H1 (cell line): ENCODE measurements at places on chromosomes 13 and 19.

DNA sequence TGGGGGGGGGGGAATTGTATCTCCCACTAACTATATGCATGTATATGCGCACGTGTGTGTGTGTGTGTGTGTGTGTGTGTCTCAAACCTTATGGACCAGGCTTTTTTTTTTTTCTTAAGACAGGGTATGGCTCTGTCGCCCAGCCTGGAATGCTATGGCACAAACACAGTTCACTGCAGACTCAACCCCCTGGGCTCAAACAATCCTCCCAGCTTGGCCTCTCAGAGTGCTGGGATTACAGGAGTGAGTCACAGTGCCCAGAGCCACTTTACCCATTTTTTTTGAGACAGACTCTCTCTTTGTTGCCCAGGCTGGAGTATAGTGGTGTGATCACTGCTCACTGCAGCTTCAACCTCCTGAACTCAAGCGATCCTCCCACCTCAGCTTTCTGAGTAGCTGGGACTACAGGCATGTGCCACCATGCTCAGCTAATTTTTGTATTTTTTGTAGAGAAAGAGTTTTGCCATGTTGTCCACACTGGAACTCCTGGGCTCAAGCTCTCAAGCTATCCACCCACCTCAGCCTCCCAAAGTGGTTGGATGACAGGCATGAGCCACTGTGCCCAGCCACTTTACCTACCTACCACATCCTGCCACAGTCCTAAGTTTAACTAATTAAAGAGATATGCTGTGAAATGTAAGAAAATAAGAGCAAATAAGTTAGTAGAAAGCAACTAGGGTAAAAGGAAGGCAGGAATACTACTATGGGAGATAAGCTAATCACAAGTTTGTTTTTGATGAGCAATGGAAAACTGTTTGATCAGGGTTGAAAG lies 2.4 kb downstream of the ZMYM5 start:
- DNase-seq = no peak

DNA sequence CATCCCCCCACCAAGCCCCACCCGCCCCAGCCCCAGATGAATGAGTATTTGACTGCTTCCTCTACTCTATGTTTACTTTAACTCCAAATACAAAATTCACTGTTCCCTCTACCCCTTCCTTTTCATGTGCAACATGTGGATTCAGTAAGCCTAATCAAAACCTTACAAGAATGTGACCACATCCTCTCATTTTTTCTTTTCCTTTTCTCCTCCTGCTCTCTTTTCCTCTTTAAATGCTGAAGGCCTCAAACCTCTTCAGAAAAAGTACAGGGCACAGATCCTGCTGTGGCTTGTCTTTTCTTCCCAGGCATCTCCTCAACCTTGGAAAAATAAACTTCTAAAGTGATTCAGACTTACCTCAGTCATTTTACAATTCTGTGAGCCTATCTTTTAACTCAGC lies 119.0 kb downstream of the MYCBP2 start:
- DNase-seq = no peak

DNA sequence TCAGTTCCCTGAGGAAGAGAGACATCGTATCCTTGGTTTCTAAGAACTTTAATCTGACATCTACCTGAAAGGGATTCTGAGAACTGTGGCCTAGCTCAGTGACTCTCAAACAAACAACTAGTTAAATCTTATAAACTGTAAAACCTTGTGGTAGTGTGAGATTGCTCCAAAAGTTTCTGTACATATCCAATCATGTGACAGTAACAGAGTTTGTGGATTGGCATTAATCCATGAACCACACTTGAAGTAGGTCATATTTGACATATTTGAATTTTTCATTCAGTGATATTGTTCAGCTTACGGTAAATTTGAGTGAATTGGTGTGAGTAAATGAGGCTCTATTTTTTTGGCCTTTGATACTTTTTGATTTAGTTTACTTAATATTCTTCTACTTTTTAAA lies 15.0 kb downstream of the TDRD3 start:
- no peak for DNase-seq

DNA sequence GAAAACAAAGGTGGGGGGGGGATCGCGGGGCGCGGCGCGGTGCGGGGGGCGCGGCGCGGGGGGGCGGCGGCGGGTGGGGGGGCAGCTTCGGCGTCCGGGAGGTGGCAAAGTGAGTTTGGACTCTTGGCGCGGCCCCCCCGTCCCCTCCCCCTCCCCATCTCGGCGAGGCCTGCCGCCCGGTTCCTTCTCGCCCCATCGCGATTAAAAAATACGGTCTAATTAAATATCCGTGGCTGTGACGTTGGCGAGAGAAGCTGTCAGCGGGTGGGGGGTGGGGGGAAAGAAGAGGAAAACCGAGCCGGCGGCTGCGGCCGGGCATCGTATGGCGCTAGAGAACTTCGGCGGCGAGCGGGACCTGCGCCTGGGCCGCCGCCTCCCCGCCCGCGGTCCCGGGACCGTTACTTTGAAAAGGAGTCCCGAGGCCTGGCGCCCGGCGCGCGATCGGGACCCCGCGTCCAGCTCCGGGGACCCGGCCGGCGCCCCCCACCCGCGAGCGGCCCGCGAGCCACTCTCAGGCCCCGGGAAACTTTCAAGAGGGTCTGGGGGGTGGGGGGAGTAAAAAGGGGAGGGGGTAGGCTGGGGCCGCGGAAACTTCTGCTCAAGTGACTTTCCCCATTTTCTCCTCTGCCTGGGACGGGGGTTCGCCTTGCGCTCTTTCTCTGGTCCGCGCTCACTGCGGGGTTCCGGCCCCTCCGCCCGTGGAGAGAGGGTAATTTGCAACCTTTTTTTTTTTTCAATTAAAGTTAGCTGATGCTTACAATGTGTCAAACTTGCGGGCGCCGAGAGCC lies 146.3 kb upstream of the ZNF536 start:
- DNase-seq = no peak

- DNase-seq = no peak
These were observed 55.4 kb upstream of the GTF2F2 start for GRCh38 chr13:45064889-45065288.

- DNase-seq = no peak
These were observed 118.0 kb upstream of the POSTN start for GRCh38 chr13:37716420-37717195.

DNA sequence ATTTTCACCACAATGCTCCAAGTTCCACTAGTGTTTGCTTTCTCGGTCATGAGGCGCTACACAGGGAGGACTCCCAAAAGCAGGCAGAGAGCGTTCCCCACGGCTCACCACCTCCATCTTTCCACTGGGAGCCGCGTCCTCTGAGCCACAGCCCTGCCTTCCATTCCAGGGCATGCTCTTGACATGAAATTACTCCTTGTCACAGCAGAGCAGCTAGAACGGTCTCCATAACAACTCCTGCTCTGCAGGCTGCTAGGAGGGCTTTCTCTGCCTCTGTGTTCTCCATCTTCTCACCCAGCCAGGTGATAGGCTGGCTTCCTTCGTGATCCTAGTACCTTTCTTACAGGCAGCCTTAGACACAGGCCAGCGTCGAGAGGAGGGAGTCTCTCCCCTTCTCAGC lies 171.8 kb upstream of the UBL3 start:
- DNase-seq = no peak

GRCh38 chr19:6433663-6434062 lies at the start of gene SLC25A41:
SLC25A41 (minus strand) TSS chr19:6433763; CDS start chr19:6433693, 70 bp downstream.
- DNase-seq = no peak

- DNase-seq = no peak
These were observed 167.1 kb downstream of the FGF9 start for GRCh38 chr13:21837841-21838551.

- DNase-seq = no peak
These were observed 25.1 kb downstream of the EFNA2 start for GRCh38 chr19:1310853-1311180.

DNA sequence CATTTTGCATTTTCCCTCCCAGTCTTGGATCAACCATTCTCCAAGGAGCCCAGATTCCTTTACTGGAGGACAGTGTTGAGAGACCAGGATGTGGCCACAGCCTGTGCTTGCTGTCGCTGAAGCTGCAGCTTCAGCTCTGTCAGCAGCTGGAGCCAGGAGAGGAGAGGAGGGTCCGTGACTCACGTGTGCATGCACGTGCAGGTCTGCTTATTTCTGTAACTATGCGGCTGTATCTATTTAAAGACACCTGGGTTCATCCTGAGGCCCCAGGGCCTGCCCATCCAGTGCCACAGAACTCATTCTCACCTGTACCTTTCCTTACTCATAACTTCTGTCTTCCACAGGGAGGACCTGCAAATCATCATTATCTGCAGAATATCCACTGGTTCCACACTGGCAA lies 8.2 kb upstream of the LAMP1 start:
- DNase-seq = no peak

- DNase-seq = no peak
These were observed 59.8 kb upstream of the TPM4 start for GRCh38 chr19:16016226-16017137.

GRCh38 chr13:79735228-79735627 lies 254.3 kb downstream of the NDFIP2 start:
- no peak for DNase-seq

- no peak for DNase-seq
These were observed 14.0 kb downstream of the ZNF114 start for GRCh38 chr19:48283908-48284307.

DNA sequence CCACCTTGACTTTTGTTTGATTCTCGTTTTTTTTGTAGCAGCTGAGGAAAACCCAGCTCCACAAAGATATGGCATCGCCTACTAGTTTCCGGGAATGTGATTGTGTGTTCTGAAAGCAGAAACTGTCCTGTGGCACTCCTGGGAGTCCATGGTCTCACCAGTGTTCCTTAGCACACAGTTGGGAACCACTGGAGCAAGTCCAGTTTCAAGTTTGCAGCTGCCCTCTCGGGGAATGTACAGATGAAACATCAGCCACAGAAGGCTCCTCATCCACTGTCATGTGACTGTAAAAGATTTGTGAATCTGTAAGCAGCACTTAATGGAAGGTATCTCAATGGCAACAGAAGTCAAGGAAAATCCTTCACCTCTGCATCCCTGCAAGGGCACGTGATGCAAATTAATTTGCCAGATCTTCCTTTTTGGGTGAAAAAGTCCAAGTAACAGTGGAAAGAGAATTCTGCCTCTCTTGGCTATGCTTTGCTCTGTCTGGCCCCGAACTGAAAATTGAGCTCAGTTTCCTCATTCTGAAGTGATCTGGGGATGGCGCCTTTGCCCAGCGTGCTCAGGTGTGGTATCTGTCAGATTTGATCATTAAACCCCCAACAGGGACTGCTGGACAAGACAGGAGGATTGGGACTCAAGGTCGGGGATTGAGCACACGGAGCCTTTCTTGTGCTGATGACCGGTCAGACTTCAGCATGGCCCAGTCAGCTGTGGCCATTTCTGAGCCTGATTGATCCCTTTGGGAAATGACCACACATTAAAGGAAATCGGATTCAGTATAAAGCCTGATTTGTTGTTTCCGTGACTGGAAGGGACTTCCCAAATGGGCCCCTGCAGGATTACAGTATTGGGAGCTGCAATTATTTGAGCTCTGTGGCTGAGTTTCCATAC lies 58.8 kb downstream of the ING1 start:
- DNase-seq = no peak

DNA sequence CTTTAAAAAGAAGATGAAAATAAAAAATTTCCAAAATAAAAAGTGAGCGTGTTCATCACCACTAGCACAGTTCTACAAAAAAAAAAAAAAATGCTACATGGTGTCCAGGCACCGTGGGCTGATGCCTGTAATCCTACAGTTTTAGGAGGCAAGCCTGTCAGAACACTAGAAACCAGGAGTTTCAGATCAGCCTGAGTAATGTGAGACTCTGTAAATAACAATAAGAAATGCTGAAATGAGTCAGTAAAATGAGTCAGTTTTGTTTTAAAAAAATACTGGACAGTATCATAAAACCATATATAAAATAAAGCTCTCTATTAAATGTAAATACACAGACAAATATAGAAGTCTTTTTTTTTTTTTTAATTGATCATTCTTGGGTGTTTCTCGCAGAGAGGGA lies 30.0 kb downstream of the ZNF91 start:
- DNase-seq = no peak

DNA sequence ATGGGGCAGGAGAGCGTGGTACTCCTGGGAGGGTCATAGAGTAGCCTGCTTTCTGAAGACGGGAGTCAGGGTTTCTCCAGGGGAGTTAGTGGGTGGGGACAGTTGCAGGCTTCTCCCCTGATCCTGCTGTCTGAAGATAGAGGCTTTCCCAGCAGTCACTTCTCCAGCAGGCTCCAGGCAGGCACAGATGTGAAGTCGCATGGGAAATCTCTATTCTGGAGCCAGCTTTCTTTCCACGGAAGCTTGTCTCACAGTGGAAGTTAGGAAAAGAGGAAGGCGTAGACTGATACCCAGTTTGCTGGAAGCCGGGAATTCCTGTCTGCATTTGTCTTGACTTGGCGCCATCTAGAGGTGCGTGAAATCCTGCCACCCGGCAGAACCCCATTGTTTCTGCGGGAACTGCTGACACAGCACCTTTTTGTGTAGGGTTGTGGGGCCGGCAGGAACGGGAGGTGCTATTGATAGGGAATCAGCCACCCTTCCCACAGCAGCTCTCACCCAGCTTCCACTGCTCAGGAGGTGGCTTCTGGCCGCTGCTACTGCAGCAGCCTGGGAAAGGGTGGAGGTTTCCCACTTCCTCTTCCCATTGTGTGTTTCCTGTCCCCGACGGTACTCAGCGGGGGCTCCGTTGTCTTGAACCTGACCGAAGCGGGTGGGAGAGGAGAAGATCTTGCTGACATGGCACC lies 28.5 kb upstream of the NPAS1 start:
- DNase-seq = peak; percentile 78

- no peak for DNase-seq
These were observed 252.6 kb downstream of the SLITRK5 start for GRCh38 chr13:87923753-87924152.

GRCh38 chr19:35786299-35787160 lies 11.2 kb downstream of the ARHGAP33 start:
- DNase-seq = no peak

DNA sequence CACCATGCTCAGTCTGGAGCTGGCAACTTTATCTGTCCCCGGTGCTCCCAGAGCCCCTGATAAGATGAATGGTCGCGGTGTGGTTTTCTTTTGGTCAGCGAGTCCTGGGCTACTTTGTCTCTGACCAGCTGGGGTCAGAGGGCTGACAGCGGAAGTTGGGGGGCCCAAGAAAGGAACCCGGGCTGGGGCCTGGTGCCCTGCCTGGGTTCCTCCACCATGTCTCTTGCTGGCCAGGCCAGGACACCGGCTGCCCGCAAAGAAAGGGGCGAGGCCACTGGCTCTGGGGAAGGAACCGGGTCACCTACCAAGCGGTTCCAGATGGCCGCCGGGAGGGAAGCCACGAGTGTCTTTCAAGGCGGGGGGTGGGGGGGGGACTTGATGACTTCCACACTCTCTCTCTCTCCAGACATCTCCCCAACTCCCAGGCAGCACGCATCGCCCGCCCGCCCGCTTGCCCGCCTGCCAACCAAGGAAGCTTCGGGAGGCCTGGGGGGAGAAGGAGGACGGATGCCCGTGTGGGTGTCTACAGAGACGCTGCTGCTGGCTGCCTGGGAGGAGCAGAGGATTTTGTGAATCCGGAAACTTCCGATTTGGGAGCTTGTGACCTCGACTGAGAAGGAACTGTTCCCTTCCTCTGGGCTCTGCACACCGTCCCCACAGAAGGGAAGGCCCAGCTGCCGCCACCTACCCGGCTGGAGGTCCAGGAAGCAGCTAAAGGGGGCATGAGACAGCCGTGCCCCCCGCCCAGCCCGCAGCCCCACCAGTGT lies 1.1 kb downstream of the PIP5K1C start:
- no peak for DNase-seq

GRCh38 chr13:87680298-87680697 lies 9.1 kb downstream of the SLITRK5 start:
- no peak for DNase-seq
